ENCODE measurements at places on chromosomes 4 and X.

- DNase-seq: no peak
These were observed 1.5 kb upstream of the NEIL3 start for GRCh38 chr4:177308125-177308524.

DNA sequence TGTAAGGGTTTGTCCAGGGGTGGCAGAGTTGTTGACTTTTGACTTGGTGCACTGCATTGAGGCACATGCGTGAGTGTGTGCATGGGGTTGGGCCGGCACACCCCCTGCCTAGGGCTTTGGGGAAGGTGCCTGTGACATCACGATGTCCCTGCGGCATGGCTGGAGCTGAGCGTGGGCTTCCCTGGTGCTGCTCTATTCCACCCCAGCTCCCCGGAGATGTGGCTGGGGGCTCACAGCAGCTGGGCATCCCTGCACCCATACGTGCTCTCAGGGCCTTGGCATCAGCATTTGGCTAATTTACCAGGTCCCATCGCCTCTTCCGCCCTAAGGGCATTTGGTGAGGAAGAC, 5.7 kb downstream of the PSAPL1 start:
- no peak for DNase-seq

- DNase-seq: no peak
These were observed 15.6 kb upstream of the ADH4 start for GRCh38 chr4:99159699-99160098.

DNA sequence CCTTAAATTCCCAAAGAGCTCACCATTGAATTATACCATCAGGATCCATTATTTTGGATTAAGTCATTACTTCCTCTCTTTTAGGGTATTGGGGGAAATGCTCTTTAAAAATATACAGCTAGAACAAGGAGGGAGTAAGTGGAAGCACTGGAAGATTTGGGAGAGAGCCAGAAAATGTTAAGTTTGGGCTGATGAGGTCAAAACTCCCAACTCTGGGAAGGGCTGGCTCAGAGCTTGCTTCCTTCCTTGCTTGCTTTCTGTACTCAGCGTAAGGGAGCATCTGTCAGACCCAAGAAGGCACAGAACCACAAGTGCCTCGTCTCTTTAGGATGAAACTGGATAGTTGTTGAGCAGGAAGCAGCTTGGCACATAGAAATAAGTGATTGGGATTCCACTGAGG, 138.2 kb downstream of the GUCY2F start:
- no peak for DNase-seq

- no peak for DNase-seq
These were observed 21.4 kb downstream of the USO1 start for GRCh38 chr4:75745721-75746199.

- DNase-seq: no peak
These were observed 139.9 kb downstream of the NDST3 start for GRCh38 chr4:118173956-118174725.

- DNase-seq: no peak
These were observed 9.1 kb upstream of the VCX3B start for GRCh38 chrX:8455557-8455956.

DNA sequence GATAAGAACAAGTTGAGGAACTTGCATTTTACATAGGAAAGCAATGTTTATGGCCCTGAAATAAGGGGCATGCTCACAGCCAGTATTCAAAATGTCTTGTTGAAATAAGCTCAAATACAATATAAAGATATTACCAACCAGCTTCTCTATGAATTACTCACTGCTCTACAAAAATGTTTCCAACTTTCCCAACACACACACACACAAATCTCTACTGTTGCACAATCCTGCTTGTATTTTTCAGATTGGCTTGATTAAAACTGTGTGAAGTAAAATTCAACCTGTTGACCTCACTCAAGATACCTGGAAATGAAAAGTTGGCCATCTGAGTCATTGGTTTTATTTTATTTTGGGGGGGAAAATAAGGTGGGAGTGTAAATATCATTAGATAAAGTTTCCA, 128.6 kb downstream of the CHIC2 start:
- no peak for DNase-seq

- no peak for DNase-seq
These were observed 69.8 kb downstream of the MTNR1A start for GRCh38 chr4:186485561-186486062.

- DNase-seq: no peak
These were observed 80.4 kb downstream of the EGF start for GRCh38 chr4:109993116-109993515.

GRCh38 chrX:1212532-1212931, at the start of gene CRLF2:
CRLF2 (minus strand) TSS chrX:1212649; CDS start chrX:1212634, 15 bp downstream.
- no peak for DNase-seq

DNA sequence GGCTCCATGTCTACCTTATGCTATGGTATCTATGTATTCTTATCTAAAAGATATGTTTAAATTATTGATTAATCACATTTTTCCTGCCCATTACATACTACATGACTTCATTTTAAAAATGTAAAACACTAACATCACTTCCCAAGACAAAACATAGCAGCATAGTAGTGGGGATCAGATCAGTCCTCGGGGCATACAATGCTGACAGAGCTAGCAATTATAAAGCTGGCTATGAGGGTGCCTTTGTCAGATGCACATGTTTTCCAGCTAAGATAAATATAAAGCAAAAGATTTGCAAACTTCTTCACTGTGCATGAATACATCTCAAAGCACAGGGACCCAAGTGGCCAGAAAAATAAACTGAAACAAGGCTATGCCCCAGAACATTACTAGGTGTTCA, 549.8 kb upstream of the INTU start:
- no peak for DNase-seq

DNA sequence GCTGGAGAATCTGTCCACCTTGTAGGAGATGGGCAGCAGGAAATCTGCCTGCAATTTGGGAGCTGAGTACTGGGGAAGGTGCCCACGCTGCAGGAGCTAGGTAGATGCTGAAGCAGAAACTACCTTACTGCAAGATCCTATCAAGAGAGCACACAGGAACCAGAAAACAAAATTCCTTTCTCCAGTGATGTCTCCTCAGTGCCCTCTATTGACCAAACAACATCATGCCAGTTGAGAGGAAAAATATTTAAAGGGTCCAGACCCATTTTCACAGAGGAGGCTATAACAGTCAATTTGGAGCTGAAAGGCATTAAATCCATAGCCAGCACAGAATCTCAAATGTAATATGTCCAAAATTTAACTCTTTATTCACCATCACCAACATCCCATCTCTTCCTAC, 406.8 kb downstream of the SLITRK2 start:
- DNase-seq: no peak

- no peak for DNase-seq
These were observed 61.5 kb upstream of the MMAA start for GRCh38 chr4:145557720-145558119.

DNA sequence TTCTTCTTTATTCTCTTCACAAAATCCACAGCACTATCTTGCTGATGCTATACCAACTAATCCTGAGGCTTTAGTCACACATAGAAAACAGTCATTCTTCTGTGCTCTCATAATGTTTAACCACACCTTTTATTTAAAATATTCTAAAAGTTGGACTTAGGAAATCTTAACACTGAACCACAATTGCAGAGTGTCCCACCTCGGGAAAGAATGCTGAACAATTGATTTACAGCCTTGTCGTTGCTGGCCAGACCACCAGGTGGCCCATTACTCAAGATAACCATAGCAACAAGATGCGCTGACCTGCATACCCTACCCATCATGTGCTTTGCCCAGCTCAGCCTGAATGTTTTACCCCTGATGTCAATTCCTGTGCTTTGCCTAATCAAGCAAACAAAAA, 100.8 kb downstream of the ARSJ start:
- no peak for DNase-seq

DNA sequence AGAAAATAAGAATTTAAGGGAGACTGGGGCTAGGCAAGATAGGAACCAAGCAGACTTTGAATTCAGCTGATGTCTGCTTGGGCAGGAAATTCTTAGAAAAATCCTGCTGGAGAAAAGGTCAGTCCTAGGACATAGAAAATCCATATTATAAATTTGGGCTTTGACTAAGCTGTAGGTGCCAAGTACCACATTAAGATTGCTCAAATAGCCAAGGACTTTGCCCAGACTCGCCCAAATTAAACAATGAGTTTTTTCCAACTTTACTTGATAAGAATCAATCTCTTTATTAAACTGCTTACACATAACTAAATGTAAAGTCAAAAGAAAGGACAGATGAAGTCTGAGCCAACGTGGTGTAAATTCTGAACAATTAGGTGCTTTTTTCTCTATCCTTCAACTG, 95.4 kb downstream of the FUNDC1 start:
- DNase-seq: no peak

DNA sequence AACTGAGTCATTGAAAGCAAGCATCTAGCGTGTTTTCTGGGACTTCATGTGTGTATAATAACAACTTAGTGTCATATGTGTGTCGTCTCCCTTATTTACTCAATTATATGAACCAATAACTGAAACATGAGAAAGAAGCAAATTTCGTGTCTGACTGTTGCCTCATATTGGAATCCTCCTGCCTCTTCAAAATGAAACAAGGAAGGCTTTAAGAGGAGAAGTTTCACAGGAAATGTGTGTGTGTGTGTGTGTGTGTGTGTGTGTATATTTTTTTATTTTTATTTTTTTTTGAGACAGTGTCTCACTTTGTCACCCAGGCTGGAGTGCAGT, 145.8 kb upstream of the SFRP2 start:
- DNase-seq: no peak

DNA sequence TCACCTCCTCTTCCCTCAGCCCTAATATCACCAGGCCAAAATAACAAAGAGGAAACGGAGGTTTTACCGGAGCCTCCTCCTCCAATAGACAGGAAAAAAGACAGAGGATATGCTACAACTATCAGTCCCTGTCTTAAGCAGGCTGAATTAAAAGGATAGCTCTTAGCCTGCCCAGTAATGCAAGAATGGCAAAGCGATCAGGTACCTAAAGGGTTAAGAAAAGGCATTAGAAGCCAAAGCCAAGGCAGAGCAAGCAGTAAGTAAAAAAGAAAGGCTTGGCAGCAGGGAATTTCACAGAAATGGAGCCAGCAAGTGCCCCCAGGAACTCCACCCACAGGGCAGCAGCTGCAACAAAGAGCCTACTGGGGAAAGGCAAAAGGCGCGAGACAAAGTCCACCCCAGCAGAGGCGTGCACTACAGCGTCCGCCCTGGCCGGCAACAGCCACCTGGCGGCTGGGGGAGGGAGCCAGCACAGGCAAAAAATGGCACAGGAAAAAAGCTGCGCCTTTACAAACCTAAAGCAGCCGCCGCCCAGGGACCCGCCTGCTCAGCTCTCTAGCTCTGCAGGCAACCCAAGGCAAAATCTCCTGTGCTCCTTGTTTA, 220.6 kb upstream of the ZC4H2 start:
- no peak for DNase-seq

DNA sequence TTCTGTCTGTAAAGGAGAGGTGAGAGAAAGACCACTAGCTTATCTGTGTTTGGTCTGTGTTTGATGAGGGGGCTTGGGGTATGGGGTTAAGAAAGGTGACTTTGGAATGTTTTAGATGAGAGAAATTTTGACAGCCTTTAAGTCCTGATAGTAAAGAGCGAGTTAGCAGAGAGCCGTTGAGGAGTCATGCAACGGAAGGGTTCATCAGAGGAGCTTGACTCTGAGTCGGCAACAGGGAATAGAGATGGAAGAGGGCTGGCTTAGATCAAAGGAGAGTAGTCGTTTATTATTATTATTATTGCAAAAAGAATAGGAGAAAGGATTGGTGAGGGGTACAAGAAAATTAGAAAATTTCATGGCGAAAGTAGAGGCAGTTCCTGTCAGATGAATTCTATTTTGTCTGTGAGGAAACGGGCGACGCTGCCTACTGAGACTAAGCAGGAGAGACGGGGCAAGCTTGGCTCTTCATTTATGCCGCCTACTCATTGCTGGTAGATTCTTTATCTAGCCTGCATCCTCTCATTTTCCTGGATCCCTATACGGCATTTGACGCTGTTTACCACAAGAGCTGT, 473 bp upstream of the VAMP7 start:
- DNase-seq: no peak

DNA sequence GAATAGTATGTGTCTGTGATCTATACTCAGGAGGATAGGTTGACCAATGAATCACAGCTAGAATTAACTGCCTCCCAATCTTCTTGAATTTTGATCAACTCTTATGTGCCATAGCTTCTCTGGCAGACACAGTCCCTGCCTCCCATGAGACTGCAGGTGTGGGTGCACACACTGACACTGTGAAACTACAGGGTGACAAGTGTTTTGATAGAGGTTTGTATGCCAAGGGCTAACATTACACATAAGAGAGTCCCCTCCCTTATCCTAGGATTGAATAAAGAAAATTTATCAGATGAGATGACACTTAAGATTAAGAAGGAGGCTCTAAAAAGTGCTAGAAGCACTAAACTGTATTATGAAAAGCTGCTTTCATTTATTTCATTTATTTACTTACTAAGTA, 218.4 kb upstream of the BMP3 start:
- no peak for DNase-seq

DNA sequence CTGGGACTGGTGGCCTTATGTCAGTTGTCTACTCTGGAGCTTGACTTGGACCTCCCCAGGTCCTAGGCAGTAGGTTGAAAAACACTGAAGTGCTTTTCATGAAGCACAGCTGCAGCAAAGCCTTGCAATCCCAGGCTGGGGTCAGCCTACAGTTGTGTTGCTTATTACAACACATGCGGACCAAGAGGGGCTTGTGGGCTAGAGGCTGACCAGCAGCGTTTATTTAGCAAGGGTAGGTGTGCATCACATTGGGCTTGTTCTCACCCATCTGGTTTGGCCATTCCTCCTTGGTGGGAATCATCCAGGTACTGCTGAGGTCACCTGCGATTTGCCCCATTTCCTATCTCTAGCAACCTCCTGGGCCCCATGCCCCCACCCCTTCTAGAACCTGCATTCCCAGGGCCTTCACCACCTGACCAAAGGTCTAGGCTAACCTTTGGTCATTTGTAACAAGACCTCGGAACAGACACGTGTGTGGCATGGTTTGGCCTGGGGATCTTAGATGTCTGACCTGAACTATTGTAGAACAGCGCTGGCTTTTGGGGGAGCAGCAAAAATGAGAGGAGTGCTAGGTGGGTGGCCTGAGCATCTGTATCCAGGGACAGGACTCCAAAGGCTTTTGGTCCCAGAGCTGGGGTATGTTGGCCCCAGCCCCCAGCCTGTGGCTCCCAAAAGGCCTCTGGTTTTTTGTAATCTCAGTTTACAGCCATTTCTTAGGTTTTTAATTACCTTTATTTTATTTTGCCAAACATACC, 3.0 kb downstream of the RPL10 start:
- no peak for DNase-seq

DNA sequence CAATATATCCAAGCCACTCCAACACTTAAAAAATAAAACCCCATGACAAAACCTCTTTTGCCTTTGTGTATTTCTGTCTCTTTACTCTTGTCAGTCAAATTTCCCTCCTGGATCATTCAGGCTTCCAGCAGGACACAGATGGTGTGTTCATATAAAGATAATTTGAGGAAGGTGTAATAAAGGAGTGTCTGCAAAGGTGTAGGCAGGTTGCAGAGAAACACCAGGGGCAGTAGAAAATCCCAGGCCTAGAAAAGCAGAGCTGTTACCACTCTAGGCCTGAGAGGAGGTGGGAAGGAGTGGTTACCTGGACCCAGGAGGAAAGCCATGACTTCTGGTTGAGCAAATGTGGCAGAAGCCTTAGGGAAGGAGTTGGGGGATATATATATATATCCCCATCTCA, 28.8 kb downstream of the CHRNA9 start:
- no peak for DNase-seq

GRCh38 chrX:43176686-43177085, 398.7 kb upstream of the PPP1R2C start:
- DNase-seq: no peak
